ENCODE measurements at places on chromosomes 6 and 20.
A peak's percentile ranks its signal among the peaks of the same experiment; 100 is the strongest.

GRCh38 chr6:100462706-100463629 lies 1.8 kb downstream of the SIM1 start:
- DNase-seq, result no peak

DNA sequence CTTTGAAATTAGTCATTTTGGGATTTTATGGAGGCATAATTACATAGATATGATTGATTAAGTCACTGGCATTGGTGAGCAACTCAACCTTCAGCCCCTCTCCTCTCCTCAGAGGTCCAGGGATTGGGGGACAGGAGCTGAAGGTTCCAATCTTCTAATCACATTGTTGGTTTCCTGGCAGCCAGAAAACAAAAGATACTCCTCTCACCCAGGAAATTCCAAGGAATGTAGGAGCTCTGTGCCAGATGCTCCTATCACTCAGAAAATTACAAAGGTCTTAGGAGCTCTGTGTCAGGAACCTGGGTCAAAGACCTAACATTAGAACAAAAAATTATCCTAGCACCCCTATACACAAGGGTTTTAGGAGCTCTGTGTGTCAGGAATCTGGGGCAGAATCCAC lies 679.7 kb upstream of the ID4 start:
- no peak for DNase-seq

GRCh38 chr6:35021004-35021403 lies 120.1 kb downstream of the TCP11 start:
- no peak for DNase-seq

DNA sequence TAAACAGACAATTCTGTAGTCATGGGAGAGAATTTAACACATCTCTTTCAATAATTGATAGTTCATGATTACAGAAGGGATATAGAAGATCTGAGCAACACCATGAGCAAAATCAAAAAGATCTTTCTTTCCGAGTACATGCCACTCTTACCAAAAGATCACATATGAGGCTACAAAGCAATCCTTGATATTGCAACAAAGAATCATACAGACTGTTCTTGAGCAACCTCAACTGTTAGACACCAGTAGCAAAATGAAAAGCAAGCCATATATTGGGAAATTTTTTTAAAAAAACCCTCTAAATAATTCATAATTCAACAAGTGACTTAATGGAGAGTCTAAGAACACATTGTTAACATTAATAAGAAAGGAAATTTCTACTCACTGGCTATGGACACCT lies 3.6 kb upstream of the CD83 start:
- DNase-seq, result peak; percentile 45

DNA sequence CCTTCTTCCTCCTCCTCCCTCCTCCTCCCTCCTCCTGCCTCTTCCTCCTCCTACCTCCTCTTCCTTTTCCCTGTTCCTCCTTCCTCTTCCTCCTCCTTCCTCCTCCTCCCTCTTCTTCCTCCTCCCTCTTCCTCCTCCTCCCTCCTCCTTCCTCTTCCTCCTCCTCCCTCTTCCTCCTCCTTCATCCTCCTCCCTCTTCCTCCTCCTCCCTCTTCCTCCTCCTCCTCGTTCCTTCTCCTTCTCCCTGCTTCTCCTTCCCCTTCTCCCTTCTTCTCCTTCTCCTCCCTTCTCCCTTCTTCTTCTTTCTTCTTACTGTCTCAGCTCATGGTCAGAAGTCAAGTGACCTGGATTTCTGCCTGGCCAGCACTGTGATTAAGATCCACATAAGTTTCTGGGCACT lies 7.7 kb downstream of the MAS1 start:
- no peak for DNase-seq

DNA sequence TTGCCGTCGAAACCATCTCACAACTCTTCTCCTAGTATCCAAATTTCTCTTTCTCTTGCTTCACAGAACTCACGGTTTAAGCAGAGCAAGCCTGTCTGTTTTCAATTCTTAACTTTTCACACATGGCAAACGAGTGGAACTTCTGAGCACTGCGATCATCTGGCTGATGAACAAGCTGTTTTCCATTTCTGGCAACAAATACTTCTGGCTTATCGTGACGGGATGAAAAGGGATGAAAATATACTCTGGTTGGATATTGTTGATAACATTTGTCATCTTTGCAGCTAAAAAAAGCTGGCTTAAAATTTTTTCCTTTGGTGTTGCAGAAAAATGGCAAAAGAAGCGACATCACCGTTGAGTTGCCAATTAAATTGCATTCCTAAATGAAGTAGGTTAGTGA lies 515.2 kb upstream of the JARID2 start:
- no peak for DNase-seq

DNA sequence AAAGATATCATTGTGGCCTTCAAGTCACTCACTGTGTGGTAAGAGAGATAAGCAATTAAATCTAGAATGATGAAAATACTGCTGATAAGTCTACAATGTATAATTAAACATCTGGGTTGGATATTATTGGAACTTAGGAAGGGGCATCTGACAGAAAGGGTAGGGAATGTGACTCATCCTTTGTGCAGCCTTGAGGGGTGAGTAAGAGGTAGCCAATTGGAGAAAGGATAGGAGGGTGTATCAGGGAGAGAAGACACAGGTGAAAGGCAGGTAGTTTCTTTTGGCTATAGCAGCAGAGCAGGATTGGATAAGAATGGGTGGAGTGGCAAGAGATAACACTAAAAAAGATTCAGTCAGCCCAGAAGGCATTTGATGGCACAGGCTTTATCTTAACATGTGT lies 182.0 kb downstream of the COL21A1 start:
- DNase-seq, result no peak

- DNase-seq, result peak; percentile 63
Observed at GRCh38 chr20:32539817-32540675, 45.1 kb downstream of the NOL4L start.

DNA sequence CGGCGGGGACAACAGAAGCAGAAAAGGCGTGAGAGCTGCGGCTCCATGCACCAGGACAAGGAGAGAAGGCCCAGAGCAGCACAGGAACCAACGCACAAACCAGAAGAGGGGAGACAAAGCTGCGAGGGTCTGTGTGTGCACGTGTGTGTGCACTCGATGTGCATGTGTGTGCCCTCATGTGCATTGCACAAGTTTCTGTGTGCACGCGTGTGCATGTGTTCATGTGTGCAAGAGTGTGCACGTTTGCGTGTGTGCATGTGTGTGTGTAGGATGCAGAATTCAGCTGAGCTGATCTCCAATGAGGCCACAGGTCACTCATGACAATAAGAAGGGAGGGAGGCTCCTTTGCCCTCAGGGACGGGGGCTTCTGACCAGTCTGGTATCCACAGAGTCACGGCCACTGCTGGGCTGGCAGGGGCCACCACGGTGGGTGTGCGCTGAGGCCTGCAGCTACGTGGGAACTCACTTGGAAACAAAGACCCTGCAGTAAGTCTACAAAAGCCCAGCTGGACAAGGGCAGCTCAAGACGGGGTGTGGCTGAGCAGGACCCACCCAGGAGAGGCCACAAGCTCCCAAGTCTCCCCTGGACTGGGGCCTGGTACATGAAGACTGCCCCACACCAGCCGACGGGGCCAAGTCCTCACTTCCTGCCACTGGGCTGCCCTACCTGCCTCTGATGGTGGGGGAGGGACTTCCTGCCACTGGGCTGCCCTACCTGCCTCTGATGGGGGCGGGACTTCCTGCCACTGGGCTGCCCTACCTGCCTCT lies 48.1 kb upstream of the CHRNA4 start:
- DNase-seq, result no peak

GRCh38 chr20:5369629-5370028 lies 52.9 kb upstream of the PROKR2 start:
- DNase-seq, result peak; percentile 57
